Inflammatory macrophage (primary cell): ENCODE measurements at places on chromosomes 12 and 14.

DNA sequence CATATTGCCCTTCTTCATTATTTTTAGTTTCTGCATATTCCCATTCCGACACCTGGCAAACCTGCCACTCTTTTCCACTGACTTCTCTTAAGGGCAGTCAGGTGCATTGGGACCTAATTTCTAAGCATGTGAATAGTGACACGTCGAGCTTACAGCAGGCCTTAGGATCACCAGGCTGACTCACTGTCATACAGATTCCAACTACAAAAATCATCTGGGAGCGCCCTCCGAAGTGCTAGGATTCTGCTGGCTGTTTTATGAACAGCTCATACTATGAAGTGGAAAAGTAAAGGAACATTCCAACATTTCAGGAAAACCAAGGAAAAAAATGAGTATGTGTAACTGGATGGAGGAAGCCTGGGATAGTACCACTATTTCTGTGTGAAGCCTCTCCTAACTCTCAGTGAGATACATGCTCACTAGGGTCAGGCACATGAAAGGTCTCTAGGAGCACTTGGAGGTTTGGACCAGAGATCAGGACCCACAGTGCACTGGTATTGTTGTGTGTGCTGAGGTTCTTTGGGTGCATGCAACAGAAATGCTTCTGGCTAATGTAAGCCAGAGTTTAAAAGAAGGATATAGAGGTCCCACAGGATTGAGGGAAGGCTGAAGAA, 257.4 kb downstream of the ZFP36L1 start:
- DNase-seq: no peak

- no peak for DNase-seq
Measured at GRCh38 chr12:81170072-81170471, 92.2 kb downstream of the ACSS3 start.

GRCh38 chr12:115398311-115398781, 714.4 kb upstream of the TBX3 start:
- no peak for DNase-seq

- no peak for DNase-seq
Measured at GRCh38 chr14:92905667-92906066, 17.3 kb upstream of the CHGA start.
